Stimulated activated CD4-positive, alpha-beta T cell treated with anti-CD3 and anti-CD28 coated beads, Interleukin-1b, Interleukin-23, amount 100 ng/mL, for 1 hour (primary cell): ENCODE measurements at places on chromosomes 1 and 21.

GRCh38 chr1:106278716-106279115 lies 777.8 kb upstream of the PRMT6 start:
- DNase-seq = no peak

GRCh38 chr1:230712470-230712942 lies 1.4 kb downstream of the AGT start:
- no peak for DNase-seq

DNA sequence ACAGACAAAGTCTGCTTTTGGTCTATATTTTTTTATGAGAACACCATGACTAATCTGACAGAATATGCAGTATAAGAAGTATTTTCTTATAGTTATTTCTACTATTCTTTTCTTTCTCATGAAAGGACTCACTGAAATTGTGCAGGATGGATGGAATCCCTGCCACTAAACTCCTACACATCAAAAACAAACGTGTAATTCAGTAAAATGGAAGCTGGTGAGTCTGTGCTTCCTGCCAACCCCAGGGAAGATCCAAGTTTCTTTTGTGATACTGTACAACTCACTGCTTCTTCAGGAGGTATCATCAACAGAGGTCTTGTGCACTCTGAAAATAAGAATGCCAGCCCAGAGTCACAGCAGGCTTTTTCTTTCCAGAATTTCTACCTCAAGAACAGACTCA lies 241.2 kb downstream of the MRPL39 start:
- no peak for DNase-seq

- no peak for DNase-seq
These were observed 8.1 kb downstream of the UTP25 start for GRCh38 chr1:209835782-209836298.

- DNase-seq = no peak
These were observed 58.7 kb downstream of the NRDC start for GRCh38 chr1:51819810-51820209.

DNA sequence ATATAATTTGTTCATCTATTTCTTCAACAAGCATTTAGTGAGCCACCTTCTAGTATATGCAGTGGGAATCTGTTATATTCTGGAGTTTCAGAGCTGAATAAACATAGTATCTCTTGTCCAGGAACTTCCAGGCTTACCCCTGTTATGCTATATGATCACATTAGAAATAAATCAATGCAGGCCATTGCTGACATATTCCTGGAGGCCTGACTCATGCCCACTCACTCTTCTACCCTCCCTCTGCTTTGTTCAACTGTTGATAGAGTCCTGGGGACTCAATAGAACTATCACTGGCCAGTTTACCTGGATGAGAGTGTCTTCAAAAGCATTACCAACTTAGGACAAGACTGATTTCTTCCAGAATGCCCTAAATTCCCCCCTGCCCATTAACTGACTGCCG lies 29.3 kb upstream of the SRSF10 start:
- DNase-seq = no peak

DNA sequence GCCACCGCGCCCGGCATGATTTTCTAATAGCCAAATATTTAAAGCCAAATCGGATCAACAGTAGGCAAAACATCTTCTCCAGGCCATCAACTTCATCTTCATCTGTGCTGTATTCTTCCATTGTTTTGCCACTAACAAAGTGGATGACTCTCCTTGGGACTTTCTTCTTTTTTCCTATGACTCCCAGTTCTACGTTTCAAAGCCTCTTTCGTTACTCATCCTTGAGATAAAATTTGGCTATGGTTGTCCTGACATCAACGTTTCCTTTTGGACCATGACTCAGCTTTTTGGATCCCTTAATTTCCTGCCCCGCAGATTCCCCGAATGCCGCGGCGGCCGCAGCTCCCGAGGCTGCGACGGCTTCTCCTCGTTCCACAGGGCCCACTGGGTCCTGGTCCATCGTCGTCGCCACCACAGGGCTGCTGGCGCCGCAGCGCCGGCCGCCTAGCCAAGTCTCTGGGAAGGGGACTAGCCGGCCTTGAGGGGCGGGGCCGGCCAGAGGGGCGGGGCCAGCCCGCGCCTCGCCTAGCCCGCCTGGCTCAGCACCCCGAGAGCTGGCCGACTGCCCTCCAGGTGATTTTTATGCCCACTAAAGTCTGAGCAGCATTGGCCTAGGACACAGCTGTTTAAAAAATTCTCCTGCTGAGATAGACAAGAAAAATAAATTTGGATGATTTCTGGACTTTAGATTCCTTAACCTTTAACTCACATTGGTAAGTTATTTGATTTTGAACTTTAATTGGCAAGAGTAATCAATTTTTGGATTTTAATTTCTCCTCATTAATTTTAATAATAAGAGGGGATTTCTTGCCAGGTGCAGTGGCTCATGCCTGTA lies 93.9 kb downstream of the ADCY10 start:
- no peak for DNase-seq
